Myocyte (in vitro differentiated cells): ENCODE measurements at places on chromosomes 5 and 9. TPM values are rescaled to one million over a fixed set of nuclear protein-coding genes. Genes with fewer than 3 reads are reported as not detected.

DNA sequence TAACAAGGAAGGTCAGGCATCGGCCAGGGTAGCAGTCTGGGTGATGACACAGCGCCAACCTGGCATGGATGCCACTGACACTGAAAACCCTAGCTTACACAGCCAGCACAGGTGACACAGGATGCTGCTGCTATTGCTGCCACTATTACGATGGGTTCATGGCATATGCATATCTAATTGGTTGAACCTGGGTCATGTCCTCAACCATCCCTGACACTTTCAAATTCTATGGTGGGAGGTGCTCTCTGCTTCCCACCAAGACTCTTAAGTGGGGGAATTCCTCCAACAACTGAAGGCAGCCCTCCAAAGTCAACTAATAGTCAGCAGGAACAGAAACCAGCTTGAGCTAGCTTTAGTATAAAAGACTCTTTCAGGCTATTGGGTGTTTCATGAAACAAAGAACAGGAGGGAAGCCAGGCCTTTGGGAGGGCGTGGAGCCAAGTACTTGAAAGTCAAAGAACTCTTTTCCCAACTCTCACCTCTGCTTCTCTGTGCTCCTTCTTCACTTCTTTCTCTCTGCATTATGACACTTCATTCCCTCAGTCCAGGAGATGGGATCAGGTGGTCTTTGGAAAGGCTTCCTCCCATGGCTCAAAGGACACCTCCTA, 21.3 kb downstream of the PTTG1 start:
- no peak for DNase-seq

DNA sequence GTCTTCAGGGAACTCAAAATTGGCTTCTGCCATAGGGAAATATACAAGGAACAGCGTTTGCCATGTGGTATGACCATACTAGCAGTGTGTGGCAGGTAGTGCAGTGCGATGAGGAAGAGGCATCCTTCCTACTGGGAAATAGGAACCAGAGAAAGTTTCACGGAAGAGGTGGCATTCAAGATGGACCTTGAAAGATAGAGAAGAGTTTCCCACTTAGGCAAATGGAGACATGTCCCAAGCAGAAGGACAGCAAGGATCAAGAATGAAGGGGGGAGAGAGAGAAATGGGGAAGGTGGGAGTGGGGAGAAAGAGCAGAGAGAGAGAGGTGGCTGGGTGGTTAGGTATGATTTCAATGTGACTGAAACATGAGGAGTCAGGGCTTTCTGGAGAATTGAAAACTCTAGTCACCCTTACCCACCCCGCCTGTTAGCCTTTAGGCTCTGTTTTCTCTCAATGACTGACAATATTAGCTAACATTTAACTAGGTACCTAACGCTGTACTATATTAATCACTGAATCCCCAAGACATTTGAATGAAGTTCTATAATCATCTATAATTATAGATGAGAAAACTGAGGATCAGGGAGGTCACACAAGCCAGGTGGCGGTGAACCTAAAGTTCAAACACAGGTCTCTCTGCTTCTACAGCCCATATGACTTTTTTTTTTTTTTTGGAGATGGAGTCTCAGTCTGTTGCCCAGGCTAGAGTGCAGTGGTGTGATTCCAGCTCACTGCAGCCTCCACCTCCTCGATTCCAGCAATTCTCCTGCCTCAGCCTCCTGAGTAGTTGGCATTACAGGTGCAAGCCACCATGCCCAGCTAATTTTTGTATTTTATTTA, 171.3 kb downstream of the NR3C1 start:
- DNase-seq, result no peak

DNA sequence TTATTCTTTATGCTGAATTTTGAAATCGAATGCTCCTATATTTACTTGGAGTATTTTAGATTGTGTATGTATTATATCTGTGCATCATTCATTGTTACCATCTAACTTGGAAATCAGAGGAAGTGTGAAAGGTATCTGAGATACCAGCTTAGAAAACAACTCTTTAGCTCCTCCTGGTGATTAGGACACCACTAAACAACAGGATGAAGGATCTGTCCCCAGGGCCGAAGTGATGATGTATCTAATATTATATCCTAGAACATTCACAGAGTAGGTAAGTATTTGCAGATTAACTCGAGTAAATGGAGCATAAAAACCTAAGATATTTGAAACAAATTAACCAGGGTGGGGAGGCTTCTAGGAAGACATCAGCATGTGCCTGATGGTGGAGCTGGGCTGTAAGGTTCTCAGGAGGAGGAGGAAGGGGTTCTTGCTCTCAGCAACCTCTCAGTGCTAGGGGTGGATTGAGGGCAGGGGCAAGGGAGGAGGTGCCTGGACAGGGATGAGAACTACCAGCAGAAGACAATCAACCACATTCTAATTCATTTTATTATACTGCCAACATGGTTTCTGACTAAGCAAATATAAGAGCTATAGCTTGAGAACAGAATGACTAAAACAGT, 2.6 kb upstream of the NFIL3 start:
- peak; percentile 58 for DNase-seq

RANBP3L gene
- 9.4 and 12.6 TPM in 2 replicates for total RNA-seq

- DNase-seq, result no peak
Observed at GRCh38 chr5:88384886-88385285, 116.2 kb upstream of the TMEM161B start.

SYK gene
- not detected in 2 replicates for total RNA-seq

ZBTB34 gene
- total RNA-seq, result 5.9 and 6.1 TPM in 2 replicates

GRCh38 chr9:136965771-136966484, 11.4 kb upstream of the PTGDS start:
- DNase-seq, result no peak

GRCh38 chr9:98545021-98545420, 163.7 kb downstream of the GABBR2 start:
- DNase-seq, result no peak

- no peak for DNase-seq
Observed at GRCh38 chr5:43203373-43203772, 11.3 kb downstream of the NIM1K start.

GRCh38 chr5:112264666-112265065, 154.4 kb downstream of the EPB41L4A start:
- no peak for DNase-seq

DNA sequence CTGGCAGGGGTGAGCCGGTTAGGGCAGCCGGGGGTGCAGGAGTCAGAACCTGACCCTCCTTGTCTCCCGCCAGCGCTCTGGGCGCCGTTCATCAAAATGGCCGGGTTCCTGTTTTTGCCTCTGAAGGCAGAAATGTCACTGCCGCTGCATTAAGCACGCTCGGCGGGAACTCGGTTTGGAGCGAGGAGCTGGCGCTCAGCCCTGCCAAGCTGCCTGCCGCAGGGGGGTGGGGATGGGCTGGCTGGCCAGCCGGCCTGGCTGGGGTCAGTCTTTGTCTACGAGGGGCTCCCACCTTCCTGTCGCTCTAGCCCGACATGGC, 63.7 kb downstream of the CXXC5 start:
- DNase-seq, result no peak

PCDHA13 gene
- total RNA-seq, result 0.05 TPM in 1 of 2 replicates, not detected in the other

DNA sequence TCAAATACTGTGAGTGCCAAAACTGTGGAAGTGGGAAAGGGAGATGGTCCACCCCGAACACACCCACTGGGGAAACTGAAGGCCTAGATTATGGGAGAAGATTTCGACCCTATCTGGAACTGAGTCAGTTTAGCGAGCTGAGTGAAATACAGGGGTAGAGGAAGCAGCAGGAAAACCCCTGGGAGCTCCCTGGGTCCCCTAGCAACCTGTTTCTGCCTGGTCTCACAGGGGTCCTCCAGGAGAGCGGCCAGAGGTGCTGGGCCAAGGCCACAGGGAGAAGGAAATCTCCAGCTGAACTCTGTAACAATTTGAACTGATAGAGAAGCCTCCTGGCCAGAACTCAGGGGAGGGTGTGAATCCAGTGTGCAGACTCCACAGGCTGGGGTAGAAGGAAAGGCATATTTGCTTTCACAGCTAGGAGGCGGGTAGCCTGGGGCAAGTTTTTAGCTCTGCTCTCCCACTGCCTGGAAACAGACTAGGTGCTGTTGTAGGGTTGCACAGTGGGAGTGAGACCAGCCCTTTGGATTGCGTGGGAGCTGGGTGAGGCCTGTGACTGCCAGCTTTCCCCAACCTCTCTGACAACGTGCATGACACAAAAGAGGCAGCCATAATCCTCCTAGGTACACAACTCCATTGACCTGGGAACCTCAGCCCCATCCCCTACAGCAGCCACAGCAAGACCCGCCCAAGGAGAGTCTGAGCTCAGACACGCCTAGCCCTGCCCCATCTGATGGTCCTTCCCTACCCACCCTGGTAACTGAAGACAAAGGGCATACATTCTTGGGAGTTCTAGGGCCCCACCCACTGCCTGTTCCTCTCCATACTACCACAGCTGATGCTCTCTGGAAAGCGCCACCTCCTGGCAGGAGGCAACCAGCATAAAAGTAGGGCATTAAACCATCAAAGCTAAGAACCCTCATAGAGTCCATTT, 78.8 kb upstream of the GPBP1 start:
- no peak for DNase-seq

CARD9 gene
- 0.21 and 0.91 TPM in 2 replicates for total RNA-seq

MARCOL gene
- total RNA-seq, result not detected in 2 replicates

GRCh38 chr5:117463881-117464570, 889.4 kb upstream of the SEMA6A start:
- DNase-seq, result peak; percentile 72

DNA sequence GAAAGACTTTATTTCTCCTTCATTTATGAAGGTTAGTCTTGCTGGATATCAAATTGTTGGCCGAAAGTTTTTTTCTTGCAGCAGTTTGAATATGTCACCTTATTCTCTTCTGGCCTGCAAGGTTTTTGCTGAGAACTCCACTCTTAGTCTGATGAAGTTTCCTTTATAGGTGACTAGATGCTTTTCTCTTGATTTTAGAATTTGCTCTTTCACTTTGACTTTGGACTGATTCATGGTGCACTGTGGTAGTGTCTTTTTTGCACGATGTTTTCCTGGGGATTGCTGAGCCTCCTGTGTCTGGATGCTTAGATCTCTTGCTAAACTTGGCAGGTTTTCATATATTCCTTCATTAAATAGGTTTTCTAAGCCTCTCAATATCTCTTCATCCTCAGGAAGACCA, 12.4 kb downstream of the AHRR start:
- no peak for DNase-seq

DNA sequence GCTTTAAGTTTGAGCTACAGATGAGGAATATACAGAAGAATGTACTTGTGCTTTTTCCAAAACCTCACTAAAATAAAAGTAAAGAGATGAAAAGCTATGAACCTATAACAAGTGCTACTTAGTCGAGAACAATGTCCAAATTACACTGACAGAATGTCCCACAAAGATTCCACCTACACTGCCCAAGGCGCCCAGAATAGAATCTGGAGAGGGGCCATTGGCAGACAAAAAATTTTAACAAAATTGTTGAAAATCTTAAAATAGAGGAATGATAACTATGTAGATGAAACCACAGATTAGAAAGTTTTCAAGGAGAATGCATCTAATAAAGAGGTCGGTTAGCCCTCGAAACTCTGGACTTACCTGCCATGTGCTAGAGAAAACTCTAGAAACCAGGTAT, 235.3 kb downstream of the CETN3 start:
- DNase-seq, result no peak

DNA sequence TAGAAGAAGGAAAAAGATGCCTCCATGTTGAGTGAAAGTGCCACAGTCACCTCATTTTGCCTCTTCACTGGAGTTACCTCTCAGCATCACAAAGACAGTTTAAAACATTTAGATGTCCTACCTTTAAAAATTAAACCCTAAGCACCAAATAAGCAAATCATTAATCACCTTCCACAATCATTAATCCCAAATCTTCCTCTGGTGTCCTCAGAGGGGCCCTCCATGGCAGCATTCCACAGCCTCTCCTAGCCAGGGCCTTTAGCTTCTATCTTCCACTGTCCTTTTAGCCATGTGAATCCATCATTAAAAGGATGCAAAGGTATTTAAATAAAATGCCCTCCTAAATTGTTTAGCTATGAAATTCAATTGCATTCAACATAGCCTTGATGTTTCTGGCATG, 310.8 kb downstream of the PDE4D start:
- DNase-seq, result no peak

GRCh38 chr9:94801234-94801633, 74.7 kb downstream of the AOPEP start:
- peak; percentile 99 for DNase-seq

DNA sequence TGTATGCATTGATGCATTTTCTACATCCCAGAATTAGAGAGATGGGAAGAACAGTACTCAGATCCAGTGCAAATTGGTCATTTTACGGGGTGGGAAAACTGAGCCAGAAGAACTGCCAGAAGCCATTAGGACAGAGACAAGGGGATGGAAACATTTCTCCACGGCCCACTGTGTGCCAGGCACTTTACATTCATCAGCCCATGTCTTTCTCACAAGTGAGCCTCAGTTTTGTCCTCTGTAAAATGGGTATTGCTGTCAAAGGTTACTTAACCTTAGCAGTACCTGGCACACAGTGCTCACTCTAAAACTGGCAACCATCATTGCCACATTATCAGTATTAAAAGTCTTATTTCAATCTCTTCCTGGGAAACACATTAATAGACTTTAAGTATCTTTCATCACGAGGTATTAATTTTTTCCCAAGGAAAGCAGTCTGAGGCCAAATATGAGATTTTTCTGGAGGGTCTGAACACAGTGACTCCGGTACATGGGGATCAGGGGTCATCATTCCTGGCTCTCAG, 5.2 kb downstream of the DUSP1 start:
- DNase-seq, result peak; percentile 64

GRCh38 chr9:126327006-126327713, 531 bp downstream of the MVB12B start:
- no peak for DNase-seq

DNA sequence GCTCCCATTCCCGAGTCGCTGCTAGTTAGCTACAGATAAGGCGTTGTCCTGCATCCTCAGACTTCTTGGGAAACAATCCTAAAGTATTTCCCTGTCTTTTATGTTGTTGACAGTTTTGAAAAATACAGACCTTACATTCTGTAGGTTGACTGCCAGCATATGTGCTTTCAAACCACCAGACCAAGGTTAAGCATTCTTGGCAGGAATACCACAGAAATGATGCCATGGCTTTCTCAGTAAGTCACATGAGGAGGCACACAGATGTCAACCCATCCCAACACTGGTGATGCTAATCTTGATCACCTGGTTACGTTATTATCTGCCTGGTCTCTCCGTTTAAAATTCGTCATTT, 871 bp downstream of the GLE1 start:
- DNase-seq, result peak; percentile 7

CCL28 gene
- 0.05 and 0.43 TPM in 2 replicates for total RNA-seq

FAM221B gene
- not detected in 2 replicates for total RNA-seq

EIF4E1B gene
- total RNA-seq, result not detected in 2 replicates

NADK2 gene
- total RNA-seq, result 28.8 and 32.6 TPM in 2 replicates

KIF3A gene
- 7.1 and 7.4 TPM in 2 replicates for total RNA-seq

DNA sequence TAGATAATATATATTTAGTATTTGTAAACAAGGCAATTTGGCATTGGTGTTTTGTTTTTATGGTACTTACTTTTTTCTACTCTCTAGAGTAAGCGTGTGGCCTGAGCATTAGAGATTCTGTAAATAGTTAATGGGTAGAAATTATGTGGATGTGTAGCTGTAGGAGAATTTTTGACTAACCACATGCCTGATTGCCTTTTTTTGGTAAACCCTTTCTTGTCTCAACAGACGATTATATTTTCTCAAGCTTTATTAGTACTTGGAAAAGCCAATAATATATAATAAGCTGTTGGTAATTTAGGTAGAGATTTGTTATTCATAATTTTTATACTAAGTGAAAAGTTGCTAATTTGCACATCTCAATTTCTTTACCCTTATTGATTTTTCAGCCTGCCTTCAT, 76.8 kb downstream of the FCHO2 start:
- no peak for DNase-seq
